NCI-H1105 (cell line): ENCODE measurements at places on chromosomes 5 and 9.

DNA sequence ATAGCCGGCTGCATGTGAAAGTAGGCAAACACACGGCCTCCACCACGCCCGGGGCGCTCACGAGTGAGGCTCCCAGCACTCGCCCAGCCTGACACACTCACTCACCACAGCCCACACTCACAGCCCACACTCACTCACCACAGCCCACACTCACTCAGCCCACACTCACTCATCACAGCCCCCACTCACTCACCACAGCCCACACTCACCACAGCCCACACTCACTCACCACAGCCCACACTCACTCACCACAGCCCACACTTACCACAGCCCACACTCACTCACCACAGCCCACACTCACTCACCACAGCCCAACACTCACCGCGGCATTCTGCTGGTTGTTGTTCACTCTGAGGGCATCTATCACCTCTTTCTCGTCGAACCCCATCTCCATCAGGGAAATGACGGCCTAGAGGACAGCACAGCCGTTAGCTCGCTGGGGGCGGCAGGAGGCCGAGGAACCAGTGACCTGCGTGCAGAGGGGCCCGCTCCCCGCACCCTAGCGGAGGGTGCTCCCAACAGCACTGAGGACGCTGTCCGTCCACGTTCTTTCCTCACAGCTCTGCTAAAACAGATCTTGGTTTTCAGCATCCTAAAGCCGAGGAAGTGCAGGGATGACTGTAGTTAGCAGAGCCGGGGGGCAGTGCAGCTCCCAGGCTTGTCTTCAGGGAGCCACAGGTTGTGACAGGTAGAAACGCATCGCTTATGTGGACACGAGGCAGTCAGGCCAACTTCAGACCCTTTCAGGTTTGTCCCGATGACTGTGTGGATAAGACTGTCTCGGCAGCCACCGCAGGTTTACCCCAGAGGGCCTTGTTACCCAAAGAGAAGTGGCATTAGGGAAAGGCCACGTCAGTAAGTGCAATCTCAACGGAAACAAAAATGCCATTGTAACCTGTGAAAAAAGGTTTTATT, 21.6 kb downstream of the UBAC1 start:
- DNase-seq: no peak

DNA sequence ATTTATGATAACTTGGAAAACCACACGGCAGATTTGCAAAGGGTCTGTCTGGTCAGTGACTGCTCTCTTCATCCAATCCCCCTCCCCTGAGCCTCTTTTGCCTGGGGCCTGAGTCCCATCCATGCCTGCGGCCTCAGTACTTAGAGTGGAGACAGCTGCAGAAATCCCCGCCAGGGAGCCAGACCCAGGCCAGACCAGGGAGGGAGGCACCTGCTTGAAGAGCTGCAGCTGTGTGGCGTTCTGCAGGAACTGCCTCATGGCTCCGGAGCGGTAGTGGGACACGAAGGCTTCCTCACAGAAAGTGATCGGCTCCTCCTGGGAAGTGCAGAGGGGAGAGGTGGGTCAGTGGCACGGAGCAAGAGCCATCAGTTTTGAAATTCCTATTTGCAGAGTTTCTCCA, 101.6 kb downstream of the CRB2 start:
- DNase-seq: no peak

DNA sequence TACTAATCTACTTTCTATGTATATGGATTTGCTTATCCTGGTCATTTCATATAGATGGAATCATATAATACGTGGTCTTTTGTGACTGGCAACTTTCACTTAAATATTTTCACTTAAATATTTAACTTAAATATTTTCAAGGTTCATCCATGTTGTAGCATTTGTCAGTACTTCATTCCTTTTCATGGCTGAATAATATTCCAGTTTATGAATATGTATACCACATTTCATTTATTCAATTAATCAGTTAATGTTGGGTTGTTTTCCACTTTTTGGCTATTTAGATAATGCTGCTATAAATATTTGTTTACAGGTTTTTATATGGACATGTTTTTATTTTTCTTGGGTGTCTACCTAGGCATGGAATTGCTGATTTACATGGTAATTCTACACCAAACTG, 7.7 kb downstream of the PRRC1 start:
- DNase-seq: no peak

DNA sequence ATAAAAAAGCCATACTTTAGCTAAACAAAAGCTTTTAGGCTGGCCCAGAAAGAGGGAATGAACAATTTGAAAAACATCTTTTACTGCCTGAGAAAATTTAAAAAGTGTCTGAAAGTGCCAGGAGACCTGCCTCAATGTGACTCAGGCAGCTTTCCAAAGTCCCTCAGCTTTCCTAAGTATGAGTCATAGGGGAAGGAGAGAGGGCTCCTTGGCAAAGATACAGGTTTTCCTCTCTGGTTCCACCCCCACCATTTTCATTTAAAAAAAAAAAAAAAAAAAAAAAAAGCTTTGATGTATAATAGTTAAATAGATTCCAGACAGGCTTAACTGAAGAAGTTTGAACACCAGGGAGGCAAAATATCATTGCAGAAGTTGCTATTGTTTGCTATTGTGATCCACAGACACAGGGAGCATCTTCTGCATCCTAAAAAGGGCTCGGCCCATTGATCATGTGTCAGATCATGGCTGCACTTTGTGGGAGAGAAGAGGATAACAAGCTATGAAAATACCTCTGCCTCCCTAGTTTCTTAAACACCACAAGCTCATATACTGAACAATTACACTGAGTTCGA, 71.5 kb downstream of the MRPS27 start:
- no peak for DNase-seq

DNA sequence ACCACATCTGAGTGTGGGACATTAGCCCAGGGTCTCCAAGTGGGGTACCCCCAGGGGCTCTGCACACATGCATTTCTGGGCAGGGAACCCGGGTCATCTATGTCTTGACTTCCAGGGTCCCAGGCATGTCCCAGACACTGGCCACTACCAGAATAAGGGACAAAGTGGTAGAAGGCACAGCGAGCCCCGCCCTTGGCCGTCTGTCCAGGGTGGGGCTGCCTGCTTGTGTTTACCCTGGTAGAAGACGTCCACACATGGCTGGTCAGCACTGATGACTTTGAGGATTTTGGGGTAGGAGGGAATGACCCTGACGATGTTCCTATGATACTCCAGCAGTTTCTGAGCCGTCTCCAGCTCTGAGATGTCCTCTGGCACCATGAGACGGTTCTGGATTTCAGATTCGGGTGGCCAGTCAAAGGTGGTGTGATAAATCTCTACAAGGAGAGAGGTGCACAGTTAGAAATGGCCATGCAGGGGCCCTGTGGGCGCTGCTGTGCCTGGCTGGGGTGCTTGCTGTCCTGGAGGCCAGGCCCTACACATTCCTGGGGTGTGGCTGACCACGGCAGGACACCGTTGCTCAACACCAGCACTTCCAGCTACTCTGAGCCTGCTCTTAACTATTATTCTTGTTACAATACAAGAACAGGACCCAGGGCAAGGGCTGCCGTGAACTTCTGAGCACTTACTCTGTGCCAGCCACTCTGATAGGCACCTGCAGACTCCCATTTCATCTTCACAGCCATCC, 51.3 kb downstream of the AK8 start:
- DNase-seq: no peak

DNA sequence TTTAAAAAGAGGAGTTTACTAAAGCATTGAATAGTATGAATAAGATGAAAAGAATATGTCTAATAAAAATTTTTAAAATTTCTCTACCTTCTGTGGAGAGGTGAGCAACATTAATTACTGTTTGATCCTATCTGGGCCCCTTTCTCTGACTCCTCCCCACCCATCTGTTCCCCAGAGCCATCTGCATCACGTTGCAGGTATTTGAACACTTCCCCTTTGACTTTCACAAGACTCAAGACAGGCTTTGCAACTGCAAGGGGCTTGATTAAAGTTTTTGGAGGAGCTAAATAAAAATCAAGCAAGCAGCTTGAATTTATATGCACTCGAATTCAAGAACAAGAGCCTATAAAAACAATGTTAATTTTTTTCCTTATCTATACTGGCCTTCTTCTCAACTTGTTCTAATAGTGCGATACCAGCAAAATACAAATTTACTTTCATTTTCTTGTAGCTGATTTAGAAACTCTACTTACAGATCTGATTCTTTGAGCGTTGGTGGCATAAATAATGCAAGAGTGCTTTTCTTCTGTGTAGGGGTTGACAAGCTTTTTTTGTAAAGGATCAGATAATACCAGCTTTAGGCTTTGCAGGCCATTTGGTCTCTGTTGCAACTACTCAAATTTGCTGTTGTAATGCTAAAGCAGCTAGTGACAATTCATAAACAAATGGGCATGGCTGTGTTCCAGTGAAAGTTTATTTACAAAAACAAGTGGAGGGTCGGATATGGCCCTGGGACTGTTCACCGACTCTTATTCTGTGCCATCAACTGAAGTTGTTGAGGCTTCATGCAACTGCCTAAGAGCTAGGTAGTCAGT, 21.2 kb downstream of the TXNDC8 start:
- no peak for DNase-seq

- no peak for DNase-seq
Observed at GRCh38 chr5:94362857-94363256, 255.5 kb downstream of the KIAA0825 start.

DNA sequence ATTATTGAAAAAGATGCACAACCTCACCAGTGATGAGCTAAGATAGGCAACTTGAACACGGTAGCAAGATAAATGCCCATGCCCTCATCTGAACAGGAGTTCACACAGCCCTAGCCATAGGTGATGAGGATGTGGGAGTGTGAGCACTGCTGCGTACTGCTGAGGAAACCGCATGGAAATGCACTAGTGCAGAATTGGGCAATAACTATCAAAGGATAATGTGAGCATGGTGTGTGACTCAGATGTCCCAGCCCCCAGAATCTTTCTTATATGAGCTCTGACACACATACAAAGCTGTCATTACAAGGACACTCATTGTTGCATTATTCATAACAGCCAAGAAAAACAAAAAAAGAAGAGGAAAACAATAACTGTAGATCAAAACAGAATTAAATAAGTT, 521.2 kb downstream of the IRX1 start:
- no peak for DNase-seq

DNA sequence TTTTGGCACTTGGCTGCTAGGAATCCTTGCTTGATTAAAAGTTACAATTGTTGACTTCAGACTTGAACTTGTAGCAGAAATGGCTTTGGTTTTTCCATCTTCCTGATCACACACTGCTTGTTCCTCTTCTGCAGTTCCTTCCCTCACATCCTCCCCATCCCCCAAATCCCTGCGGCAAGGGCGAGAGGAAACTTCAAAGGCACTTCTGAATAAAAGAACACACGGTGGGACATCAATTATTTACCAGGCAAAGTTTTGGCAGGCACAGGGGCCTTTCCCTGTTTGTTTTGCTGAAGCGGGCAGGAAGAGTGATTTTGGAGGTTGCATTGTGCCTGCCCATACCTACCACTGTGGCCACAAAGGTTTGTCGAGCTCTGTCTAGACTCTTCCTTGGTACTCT, 260.9 kb downstream of the KIF4B start:
- no peak for DNase-seq

- DNase-seq: no peak
Observed at GRCh38 chr5:33337637-33337992, 103.2 kb upstream of the TARS1 start.

DNA sequence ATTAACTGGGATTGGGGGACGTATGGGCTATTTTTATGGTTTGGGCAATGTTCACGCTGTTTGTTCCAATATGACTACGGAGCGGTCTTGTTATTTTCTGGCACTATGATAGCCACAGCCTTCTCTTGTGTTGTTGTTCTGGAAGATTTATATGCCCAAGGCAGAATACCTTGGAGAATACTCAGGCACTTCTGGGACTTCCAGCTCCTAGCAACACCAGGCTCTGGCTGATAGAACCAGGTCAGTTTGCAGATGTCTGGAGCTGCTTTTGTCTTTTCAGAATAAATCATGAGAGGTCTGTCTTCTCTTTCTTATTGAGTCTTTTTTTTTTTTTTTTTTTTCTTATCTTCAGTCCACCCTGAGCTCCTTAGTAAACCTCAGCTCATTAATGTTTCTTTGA, 262.5 kb downstream of the MED10 start:
- no peak for DNase-seq

GRCh38 chr9:109599131-109599530, 101.0 kb upstream of the PTPN3 start:
- DNase-seq: no peak

- no peak for DNase-seq
Observed at GRCh38 chr9:89402695-89403427, 84.6 kb downstream of the SECISBP2 start.

GRCh38 chr9:95131023-95131943, 186.2 kb downstream of the FANCC start:
- DNase-seq: peak; percentile 48

DNA sequence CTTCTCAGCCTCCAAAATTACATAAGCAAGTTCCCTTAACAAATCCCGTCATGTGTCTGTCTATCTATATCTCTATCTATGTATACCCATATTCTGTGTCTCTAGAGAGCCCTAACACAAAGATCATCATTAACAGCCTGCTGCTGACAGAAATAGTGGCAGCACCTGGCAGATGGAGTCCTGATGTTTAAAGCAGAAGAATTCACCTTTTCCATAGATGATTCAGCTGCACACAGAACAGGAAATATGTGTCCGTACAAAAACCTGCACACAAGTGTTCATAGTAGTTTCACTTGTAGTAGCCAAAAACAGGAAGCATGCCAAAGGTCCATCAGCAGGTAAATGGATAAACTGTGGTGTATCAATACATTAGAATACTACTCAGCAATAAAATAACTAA, 45.0 kb upstream of the ACO1 start:
- no peak for DNase-seq

- no peak for DNase-seq
Observed at GRCh38 chr5:147175516-147176097, 59.2 kb upstream of the STK32A start.

DNA sequence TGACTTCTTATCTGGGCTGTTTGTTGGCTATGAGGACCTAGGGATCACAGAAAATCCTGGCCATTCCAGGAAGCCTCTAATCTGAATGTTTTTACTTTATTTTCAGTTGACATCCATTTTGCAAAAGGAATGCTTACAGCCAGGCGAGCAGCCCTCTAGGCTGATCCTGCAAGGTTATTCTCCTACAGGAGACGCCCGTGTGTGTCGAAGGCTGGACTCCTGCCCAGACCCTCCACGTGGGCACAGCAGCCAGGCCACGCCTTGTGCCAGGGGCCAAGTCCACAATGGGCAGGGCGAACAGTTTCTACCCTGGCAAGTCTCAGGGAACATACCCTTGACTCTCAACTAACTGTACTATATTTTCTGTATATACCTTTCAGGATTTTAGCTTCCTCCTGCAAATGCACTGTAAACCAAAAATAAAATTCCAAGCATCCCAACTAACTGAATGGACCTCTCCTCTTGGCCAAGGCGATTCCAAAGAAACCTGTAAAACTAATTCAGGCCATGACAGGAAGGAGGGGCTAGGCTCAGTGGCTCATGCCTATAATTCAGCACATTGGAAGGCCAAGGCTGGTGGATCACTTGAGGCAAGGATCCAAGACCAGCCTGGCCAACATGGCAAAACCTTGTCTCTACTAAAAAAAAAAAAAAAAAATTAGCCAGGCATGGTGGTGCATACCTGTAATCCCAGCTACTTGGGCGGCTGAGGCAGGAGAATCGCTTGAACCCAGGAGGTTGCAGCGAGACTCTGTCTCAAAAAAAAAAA, 5.7 kb downstream of the CMBL start:
- peak; percentile 58 for DNase-seq
